ENCODE measurements at places on chromosomes 7 and 10.
A peak's percentile ranks its signal among the peaks of the same experiment; 100 is the strongest.

DNA sequence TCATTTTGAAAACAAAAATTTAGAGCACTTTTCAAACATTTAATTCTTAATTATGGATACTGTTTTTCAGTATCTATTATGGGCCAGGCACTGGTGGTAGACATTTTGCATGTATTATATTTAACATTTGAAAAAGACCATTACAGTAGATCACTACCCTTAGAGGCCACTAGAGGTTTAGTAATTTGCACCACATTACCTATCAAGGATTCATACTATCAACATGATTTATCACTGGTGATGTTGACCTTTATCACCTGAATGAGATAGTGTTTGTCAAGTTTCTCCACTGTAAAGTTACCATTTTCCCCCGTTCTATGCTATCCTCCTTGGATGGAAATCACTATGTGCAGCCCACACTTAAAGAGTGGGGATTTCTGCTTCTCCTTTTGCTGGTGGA lies 4.4 kb upstream of the SNX13 start:
- DNase-seq = peak; percentile 38

- peak; percentile 80 for DNase-seq
Measured at GRCh38 chr10:118256825-118257570, 85.1 kb downstream of the FAM204A start.

DNA sequence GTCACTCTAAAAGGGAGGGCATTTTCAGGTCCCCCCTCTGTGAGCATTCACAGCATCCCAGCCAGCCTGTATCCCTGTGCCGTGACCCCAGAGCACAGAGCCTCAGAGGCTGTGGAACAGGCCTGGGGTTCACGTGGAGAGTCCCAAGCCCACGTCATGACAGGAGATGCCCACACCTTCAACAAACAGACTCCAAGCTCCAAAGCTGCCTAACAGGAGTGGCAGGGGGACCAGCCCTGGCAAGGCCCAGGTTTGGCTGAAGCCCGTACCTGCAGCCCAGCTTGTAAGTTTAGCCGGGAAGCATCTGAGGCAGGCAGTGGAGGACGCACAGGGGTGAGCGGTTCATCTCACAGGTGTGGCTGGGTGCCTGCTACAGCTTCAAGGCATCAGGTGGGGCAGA lies 33.5 kb downstream of the LHPP start:
- DNase-seq = no peak

DNA sequence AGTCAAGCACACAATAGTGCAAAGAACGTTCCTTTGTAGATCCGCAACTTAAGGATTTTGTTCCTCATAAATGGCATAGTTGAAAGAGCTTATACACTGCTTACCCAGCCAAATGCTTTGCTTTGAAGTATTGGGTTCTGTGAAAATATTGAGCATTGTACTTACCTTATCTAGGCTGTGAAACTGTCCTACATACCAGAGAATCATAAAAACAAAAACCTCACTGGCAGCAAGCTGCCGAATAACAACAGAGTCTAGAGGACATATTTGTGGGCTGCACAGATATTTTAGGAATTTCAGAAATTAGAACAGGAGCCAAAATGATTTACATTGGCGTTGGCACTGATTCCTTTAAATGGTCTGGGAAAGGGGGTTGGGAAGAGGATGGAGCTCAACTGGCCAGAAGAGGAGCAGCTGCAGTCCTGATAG lies 174.8 kb downstream of the RTKN2 start:
- DNase-seq = no peak

GRCh38 chr7:18228686-18229085 lies 201.0 kb upstream of the PRPS1L1 start:
- DNase-seq = no peak

DNA sequence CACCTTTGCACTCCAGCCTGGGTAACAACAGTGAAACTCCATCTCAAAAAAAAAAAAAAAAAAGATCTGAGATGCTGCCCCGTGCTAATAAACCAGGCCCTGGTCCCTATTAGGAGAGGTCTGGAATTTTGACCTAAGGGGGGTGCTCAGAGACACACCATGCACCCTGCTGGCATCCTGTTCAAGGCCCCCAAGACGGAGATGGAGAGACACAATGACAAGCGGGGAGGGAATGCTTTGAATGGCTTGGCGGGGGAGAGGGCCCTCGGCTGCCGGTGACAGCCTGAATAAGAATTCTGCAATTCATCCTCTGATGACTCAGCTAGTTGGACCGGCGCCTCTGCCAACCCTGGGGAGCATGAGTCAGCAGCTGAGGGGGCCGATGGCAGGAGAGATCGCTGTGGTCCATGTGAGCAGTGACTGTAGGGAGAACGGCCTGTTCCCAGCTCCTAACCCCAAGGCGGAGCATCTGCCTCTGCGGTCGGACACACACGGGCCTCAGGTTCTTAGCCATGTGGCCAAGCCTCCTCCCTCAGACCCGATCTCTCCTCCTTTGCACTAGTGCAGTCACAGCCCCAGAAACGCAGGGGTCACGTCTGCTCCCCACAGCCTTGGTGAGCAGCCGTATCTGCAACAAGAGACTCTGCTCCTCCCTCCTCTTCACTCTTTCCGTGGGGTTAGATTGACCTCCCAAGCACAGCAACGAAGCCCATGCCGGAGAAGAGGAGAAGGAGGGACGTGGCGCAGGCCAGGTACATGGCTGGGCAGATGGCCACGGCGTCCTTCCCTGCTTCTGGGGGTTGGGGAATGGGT lies 14.9 kb downstream of the TRIM56 start:
- DNase-seq = peak; percentile 73

DNA sequence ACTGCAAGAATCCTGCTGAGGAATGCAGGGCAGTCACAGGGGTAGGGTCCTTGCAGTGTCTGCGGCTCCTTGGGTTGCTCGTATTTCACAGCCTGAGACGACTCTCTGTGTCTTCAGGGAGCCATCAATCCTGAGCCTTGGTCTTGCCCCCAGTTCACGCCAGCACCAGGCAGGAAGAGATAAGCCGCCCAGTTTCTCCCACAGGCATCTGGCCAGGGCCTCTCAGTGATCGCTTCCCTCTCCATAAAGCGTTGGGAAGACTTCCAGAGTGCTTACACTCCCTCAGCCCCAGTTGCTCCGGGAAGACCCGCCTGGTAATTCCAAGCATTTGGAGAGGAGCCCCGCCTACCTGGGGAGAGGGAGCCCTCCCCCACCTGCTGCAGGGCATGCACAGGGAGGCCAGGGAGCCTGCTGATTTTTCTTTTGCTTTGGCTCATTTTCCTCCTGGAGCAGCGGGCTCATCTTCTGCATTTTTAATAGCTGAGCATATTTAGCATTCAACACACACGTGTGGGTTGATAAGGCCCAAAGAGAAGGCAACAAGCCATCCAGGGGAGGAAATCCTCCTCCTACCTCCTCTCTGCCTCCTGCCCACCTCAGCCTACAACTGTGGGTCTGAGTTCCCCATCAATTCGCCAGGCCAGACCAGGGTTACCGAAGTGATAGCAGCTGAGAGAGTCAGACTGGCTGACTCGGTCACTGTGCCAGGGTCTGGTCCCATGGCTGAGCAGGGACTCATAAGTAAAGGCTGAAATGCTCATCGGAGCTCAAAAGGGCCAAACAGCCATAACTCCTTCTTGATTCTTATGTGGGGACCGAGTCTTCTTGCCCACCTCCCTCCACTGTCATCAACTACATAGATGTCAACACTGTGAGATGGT lies 74.4 kb upstream of the EFCAB10 start:
- DNase-seq = peak; percentile 69

DNA sequence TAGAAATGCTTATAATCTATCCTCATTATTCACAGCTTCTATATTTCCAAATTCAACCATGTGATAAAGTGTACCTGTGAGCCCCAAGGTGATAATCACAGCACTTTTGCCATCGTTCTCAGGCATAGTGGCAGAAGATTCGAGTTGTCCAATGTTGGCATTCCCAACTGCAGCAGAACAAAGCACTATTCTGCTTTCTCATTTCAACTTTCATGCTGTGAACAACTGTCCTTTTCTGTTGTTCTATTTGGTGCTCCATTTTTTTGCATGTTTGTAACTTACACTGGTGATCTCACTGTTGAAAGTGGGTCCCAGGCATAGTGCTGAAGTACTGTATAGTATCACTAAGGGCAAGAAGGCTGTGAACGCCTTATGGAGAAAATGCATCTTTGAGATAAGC lies 438.2 kb downstream of the PAXIP1 start:
- DNase-seq = no peak

DNA sequence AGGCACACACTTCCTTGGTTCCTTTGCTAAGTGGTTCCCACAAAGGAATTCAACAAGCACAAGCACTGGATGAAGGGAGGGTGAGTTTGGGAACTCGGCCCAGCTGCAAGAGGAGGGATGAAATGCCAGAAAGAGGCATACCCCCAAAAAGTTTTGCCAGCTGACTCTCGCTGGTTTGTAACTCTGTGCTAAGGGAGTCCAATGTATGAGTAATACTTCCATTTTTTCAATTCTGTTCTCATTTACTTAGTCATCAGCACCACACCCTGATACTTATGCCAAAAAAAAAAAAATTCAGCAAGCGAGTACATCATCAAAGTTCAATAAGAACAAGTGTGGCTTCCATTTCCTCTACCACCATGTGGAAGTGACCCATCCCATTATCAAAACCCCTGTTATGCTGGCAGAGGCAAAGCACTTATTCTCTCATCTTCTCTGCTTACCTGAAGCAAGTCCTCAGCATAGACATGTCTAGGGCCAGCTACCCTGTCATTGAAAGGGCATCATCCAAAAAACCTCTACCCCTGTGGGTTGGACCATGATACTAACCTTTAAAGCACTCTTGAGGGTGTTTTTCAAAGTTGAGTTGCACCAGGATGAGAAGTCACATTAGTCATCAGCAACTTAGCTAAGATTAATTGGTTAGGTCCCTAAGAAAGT lies 6.9 kb upstream of the HYCC1 start:
- no peak for DNase-seq

DNA sequence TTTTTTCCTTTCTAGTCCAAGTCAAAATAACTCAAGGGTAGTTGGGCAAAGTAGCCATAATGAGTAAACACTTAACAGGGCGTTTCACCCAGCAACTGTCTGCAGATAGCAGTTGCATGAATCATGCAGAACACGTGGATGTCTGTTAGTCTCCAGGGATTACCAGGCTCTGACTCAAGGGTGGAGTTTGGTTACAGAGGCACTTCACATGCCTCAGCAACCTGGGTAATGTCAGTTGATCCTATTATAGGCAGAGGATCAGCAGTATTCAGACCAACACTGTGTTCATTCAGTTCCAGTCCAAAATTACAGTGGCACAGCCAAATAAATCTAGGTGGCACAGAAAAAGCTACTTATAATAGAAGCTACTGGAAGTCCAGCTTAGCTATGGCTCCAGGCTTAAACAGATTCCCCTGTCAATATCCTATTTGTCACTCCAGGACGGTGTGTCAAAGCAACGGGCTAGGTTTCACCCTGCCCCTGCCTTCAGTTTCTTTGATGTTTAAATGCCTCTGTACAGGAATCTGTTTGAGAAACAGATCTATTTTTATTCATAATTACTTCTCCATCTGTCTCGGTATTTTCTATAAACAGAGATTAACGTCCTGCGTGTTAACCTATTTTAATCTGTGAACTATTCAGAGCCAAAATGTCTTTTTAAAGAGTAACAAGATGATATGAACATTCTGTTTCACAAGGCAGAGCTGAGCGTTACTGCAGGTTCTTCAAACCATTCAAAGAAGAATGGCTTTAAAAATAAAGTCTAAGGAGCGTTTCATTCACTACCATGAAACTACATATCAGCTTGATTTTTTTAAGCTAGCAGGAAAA lies 162.6 kb upstream of the AKR1E2 start:
- DNase-seq = peak; percentile 76

DNA sequence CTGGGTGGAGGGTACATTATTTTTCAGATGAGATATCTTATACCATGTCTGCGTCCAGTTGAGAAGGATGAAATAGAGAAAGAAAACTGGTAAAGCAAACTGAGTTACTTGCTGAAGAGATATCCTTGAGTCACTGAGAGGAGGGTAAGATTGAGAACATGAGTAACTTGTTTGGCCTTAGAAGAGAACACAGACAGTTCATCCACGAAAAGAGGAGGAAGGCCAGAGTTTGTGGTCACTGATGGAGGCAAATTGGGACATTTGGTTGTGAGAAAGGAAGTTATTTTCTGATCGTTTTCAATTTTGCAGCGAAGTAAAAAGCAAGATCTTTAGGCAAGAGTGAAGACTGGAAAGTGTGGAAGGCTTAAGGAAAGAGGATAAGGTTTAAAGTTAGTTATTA lies 15.6 kb downstream of the MBL2 start:
- no peak for DNase-seq

DNA sequence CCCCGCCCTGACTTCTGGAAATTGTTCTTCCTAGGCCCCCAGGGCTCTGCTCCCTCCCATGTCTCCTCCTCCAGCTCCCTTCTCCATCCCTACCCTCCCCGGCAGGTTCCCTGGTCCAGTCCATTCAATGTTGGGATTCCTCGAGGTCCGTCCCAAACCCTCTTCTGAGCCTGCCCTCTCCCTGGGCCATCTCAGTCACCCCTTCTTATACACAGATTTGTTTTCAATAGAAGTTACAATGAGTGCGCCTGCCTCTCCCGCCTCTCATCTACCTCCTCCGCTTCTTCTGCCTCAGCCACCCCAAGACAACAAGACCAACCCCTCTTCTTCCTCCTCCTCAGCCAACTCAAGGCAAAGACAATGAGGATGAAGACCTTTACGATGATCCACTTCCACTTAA lies 67.9 kb downstream of the OAT start:
- no peak for DNase-seq

DNA sequence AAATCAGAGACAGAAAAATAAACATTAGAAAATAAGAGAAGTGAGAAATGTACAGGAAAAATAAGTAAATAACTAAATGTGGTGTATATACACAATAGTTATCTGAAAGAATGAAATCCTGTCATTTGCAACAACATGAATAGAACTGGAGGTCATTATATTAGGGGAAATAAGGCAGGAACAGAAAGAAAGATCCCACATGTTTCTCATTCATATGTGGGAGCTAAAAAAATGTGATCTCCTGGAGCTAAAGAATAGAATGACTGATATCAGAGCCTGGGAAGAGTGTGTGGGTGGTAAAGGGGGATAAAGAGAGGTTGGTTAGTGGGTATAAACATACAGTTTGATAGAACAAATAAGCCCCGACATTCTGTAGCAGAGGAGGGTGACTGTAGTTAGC lies 27.3 kb downstream of the PLXDC2 start:
- DNase-seq = no peak

DNA sequence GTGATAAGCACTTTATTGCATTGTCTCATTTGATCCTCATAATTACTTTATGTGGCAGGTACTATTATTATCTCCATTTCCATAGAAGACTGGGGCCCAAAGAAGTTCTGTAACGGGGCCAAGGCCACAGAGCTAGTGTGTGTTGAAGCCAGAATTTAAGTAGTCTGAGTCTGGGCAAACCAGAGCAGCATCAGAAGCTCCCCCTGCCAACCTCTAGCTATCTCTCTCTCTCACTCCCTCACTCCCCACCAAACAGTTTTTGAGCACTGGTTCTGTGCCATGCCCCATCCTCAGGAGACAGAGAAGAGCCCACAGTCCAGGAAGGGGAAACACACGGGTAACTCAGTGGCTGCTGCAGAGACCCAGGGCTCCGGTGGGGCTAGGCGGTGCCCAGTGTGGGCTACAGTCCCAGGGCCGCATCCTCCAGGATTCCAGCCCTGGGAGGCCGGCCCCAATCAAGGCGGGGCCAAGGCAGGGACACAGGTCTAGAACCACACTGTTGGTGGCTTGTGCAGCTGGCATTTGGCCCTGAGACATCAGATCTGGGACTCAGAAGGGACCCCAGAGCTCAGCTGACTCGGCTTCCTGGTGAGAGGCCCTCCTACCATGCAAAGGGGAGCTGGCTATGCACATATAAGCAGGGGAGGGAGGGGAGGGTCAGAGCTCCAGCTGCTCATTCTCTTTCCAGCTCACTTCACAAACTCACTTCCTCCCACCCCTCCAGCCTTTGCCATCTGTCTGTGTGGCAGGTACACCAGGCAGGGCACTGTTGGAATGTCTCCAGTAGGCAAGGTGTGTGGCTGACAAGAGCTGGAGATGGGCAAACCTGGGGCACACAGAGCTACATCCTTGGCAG lies 34.4 kb downstream of the COL13A1 start:
- DNase-seq = peak; percentile 59
